Endothelial cell (in vitro differentiated cells): ENCODE measurements at places on chromosomes 1 and 21. TPM values are rescaled to one million over a fixed set of nuclear protein-coding genes. Genes with fewer than 3 reads are reported as not detected.

Gene PAFAH2
- 13.4 TPM for total RNA-seq

Gene FAAP20
- 118 TPM for total RNA-seq

Gene ASCL5
- total RNA-seq: not detected

Gene CYP4X1
- total RNA-seq: 0.23 TPM

Gene RGS1
- not detected for total RNA-seq

Gene EDN2
- 0.21 TPM for total RNA-seq

Gene TRAF3IP3
- total RNA-seq: not detected

Gene SPRR5
- not detected for total RNA-seq

Gene OR2G6
- total RNA-seq: not detected

Gene FAM151A
- total RNA-seq: not detected

Gene SPRR4
- total RNA-seq: not detected

Gene ZNF683
- not detected for total RNA-seq

Gene CRYAA
- total RNA-seq: not detected

Gene LRRC53
- not detected for total RNA-seq

Gene ADAM30
- total RNA-seq: not detected

Gene ITPKB
- 144 TPM for total RNA-seq
